ENCODE measurements at places on chromosomes 3 and 15.

DNA sequence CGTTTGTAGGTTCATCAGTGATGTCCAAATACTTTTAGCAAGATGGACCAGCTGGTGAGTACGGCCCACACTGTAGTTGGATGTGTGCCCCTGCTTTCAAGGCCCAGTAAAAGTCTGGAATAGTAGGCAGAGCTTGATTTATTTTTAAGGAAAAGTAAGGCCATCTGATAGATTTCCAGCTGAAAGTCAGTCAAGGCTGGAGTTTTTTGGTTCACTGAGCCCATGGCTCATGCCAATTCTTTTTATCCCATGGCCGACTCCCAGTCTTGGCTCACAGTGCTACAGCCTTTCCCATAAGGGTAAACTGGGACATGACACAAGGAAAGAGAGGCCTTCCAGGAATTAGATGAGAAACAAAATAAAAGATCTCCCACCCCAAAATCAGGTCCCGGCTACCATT, 13.5 kb downstream of the CCDC80 start:
- DNase-seq: no peak

DNA sequence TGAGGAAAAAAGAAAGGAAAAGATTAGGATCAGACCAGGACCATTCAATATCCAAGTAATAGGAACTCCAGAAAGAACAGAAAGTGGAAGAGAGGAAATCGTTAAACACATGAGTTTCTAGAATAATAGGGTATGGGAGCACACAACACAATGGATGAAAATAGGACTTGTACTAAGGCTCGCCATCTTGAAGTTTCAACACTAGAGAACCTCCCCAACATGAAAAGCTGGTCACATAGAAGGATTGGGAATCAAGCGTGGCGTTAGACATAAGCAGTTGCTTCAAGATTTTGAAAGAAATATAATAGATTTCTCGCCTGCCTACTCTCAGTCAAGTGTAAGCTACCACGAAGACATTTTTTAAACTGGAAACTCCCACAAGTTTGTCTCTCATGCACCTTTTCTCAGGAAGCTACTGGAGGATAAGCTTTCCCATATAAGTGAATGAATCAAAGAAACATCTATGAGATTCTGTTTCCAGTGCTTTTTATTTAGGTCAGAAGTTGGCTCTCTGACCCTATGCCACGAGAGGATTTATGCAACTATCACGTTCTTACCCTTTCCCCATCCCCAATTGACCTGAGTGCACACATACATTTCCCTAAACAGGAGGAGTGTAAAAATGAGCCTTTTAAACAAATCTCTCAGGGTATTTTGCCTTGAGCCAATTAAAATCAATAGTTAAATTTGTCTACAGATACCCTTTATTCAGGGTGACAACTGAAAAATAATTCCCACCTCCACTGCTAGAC, 45.2 kb downstream of the GHSR start:
- DNase-seq: no peak

GRCh38 chr15:70063980-70064379, 33.7 kb downstream of the TLE3 start:
- DNase-seq: no peak

GRCh38 chr3:190617185-190617584, 103.3 kb downstream of the IL1RAP start:
- DNase-seq: no peak
